ENCODE measurements at places on chromosomes 13 and 19.

DNA sequence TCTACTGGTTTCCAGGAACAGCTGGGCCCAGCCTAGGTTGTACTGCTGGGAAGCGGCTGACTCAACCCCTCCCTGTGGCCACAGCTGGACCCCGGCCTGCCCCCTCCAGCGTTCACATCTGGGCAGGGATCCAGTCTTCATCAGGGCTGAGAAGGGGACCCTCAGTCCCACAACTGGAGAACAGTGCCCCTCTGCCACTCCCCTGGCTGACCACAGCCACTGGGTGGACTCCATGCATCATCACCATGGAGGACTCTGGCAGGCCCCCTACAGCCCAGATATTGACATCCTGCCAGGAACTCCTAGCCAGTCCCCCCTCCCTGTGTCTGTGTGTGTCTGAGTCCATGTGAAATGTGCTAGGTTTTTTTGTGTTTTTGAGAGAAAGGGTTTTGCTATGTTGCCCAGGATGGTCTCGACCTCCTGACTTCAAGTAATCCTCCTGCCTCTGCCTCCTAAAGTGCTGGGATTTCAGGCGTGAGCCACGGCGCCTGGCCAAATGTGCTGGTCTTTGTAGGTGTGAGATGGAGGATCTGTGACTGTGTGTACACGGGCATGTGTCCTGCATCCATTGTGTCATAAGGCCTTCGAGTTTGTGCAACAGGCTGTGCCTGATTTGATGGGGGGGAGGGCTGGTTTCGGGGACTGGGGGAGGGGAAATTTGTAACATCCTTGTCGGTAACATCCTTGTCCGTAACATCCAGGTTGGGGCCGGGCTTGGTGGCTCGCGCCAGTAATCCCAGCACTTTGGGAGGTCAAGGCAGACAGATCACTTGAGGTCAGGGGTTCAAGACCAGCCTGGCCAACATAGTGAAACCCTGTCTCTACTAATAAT, 4.0 kb upstream of the HOOK2 start:
- no peak for DNase-seq

DNA sequence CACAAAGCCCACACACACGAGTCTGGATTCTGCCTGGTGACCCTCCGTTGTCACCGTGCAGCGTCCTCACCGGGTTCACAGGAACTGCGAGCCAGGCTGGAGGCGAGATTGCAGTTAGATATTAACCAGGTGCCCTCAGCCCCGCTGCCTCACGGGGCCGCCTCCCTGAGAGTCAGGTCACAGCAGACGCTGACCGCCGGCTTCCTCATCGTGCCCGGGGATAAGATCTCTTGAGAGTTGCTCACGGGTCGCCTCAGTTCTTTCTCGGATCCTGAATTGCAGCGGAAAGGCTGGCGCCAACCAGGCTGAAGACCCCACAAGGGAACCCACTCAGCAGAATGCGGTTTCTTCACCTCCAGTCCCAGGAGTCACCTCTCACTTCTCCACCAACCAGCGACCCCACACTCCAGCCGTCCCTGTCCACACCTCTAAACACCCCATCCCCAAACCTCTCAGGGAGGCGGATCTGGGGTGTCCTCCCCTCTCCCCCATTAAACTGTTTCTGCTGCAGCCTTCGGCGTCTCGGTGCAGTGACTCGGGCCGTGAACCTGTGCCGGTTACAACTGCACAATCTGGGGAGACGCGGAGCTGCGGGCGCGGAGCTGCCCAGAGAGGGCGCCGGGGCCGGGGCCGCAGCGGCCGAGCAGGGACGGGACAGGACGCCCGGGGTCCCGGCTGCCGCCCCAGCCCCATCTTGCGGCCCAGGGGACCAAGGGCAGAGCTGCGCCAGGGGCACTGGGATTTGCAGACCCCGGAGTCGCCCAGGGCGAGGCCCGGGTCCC, 591 bp downstream of the ZNF823 start:
- no peak for DNase-seq

GRCh38 chr19:48819366-48819816, 8.6 kb upstream of the BCAT2 start:
- DNase-seq, result peak; percentile 52

GRCh38 chr13:113963376-113963775, 10.5 kb downstream of the C13orf46 start:
- DNase-seq, result no peak

DNA sequence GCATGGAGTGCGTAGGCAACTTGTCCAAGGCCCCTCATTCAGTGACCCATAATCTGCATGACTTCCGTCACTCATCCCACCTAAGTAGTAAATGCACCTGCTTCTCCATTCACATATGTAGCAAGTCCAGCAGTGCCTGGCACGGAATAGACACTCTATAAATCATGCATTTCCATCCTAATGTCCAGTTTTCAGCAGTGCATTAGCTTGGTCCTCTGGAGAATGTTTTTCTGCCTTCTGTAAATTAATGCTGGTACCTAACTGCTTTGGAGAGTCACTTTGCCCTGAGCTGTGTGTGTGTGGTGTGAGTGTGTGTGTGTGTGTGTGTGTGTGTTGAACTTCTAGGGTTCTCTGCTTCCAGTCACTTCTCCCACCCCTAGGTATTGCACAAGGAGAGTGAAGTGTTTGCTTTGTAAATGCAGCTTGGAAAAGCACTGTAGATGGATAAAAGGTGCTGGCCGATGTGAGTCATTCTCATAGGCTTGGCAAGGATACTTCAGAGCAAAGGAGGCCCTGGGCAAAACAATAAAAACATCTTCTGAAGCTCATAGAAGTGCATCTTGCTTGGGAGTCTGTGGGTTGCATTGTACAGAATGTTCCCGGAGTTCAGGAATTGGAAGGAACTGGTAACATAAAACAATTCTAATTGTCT, 181.8 kb downstream of the KATNAL1 start:
- DNase-seq, result no peak

DNA sequence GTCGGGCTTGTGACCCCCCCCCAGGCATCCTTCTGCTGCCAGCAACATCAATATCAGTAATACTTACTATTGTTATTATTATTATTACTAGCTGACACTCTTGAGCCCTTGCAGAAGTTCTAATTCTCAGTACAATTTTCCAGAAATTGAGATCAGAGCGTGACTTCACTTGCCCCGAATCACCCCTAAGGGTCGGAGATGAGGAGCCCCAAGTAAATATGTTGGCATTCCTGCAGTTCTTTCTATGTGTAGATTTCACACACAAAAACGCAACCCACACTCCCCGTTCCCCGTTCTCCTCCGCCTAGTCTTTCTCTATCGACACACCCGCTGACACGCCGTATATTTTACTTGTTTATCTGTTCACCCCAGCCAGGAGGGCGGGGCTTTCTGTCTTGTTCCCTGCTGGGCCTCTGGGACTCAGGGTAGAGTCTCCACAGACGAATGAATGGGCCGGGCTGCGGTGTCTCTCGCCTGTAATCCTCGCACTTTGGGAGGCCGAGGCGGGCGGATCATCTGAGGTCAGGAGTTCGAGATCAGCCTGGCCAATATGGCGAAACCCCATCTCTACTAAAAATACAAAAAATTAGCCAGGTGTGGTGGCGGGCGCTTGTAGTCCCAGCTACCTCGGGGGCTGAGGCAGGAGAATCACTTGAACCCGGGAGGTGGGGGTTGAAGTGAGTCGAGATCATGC, 14.7 kb downstream of the TLE5 start:
- DNase-seq, result no peak

- DNase-seq, result no peak
Observed at GRCh38 chr19:14159059-14159458, 22.7 kb upstream of the ASF1B start.

- DNase-seq, result no peak
Observed at GRCh38 chr13:95406176-95406575, 104.9 kb upstream of the ABCC4 start.

DNA sequence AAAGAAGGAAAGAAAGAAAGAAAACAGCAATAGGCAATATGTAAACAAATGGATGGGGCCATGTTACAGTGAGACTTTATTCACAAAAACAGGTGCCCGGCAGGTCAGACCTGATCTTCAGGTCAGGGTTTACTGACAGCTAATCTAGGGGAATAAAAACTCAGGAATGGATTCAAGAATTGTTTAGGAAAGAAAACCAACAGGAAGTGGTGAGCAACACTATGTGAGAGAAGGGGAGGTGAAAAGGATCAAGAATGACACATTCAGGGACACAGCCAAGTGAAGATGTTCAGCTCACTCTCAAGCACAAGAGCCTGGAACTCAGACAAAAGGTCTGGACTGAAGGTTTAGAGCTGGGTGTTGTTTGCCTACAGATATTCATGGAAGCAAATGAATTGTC, 244.5 kb downstream of the EFNB2 start:
- no peak for DNase-seq
